NCI-H524 (cell line): ENCODE measurements at places on chromosomes 16 and 17.
A peak's percentile ranks its signal among the peaks of the same experiment; 100 is the strongest.

DNA sequence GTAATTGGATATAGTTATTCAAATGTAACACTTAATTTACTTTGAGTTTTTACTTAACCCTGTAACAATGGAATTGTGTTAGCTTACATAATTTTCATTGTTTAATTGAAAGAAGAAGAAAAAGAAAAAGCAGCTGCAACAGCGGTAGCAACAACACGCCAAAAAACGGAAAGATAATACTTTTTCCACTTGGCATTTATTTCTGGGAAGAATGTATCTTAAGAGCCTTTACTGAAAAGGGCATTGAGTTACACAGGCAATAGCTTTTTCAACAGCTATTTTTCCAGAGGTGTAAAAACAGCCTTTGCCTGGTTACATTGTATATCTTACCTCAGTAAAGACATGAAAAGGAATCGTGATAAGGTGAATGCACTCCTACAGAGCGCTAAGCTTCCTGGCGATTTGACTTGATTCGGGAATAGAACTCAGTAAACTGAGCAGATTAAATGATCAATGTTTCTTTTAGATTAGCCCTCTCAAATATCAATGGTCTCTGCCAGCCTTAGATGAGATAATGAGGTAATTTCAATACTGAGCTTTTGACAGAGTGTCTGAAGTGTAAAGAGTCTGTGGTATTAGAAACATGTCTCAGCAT is 311.3 kb downstream of the CDH13 start:
- DNase-seq = no peak

GRCh38 chr17:40103071-40103661 is 2.8 kb upstream of the NR1D1 start:
- no peak for DNase-seq

DNA sequence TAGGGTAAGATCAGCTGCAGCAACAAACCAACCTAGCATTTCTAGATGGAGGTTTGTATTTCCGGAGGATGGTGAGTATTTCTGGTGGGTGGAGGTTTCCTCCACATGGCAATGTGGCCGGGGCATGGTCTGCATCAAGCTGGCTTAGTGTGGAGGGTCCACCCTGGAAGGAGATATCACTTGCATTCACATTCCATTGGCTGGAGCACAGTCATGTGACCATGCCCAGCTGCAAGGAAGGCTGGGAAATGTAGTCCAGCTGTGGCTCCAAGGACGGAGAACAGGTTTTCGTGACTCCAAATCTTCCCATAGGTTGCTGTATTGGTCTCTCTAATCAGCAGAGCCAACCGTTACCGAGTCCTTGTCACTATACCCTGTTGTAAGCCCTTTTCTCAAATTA is 68.7 kb downstream of the RAI1 start:
- peak; percentile 84 for DNase-seq

GRCh38 chr16:88061346-88062110 is 110.3 kb downstream of the BANP start:
- DNase-seq = no peak
